ENCODE measurements at places on chromosomes 3 and 15.
A peak's percentile ranks its signal among the peaks of the same experiment; 100 is the strongest.

GRCh38 chr3:61053781-61054496, 197.3 kb downstream of the FHIT start:
- no peak for DNase-seq

DNA sequence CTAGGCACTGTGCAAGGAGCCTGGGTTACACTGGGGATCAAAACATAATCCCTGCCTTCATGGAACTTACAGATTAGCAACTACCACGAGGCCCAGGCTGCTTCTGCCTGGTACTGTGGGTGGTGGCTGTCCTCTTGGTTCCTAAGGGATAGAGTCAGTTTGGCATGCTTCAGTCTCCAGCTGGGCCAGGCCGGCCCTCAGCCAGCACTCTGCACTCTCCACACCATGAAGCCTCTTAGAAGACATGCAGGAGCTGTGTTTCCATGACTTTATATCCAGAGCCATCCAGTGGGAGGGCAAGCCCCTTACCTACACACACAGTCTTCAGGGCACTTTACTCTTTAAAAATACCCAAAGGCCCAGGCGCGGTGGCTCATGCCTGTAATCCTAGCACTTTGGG, 54.4 kb downstream of the ATP1B3 start:
- no peak for DNase-seq

GRCh38 chr15:79161837-79162508, 71.4 kb upstream of the RASGRF1 start:
- DNase-seq, result no peak

GRCh38 chr15:65328506-65329287, 24.2 kb downstream of the RNU5B-1 start:
- no peak for DNase-seq

DNA sequence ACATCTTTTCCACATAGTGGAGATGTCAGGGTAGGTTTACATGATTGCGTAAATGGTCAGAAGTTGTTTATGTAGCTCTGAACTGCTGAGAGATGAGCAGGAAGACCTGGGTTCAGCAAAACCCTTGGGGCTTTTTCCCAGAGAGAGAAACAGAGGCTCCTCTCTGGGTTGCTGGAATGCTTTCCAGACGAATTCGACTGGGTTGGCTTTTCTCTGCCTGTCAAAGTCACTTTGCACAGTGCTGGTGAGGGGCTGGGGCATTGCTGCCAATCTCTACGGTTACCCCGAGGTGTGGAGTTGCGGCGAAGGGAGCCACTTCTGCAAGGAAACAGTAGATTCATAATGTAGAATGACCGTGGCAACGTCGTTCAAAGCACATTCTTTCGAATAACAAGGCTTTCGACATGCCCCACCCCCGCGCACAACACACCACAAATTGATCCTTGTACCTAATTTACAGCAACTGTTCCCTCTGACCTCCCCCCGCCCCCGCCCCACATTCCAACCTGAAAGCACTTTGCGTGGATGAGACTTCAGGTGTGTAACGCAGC, 950 bp upstream of the CNTN4 start:
- DNase-seq, result no peak

GRCh38 chr3:133137042-133137996, 99.1 kb downstream of the TMEM108 start:
- DNase-seq, result no peak

DNA sequence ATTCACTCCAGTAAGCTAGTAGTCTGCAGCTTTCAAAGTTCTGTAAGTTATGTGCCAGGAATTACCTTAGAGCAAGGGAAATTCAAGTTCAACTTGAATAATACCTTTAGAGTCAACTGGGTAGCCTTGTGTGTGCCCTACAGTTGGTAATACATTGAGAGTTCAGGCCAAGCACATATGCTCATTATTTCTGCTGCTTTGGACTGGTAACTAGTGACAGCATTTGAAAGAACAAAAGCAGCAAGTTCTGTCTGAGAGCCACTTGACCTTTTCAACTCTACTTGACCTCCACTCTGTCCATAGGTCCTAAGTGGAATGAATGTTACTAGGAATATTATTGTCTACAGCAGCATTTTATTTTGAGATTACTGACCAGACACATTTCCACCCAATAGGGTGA, 723.5 kb downstream of the NLGN1 start:
- DNase-seq, result no peak

GRCh38 chr15:43440721-43441281, 52.2 kb downstream of the TP53BP1 start:
- DNase-seq, result peak; percentile 66

- no peak for DNase-seq
Measured at GRCh38 chr3:7760718-7761117, 740.9 kb upstream of the LMCD1 start.

GRCh38 chr15:75952525-75952924, 48.8 kb downstream of the FBXO22 start:
- DNase-seq, result no peak

GRCh38 chr3:54875596-54876268, 52.1 kb downstream of the LRTM1 start:
- no peak for DNase-seq

DNA sequence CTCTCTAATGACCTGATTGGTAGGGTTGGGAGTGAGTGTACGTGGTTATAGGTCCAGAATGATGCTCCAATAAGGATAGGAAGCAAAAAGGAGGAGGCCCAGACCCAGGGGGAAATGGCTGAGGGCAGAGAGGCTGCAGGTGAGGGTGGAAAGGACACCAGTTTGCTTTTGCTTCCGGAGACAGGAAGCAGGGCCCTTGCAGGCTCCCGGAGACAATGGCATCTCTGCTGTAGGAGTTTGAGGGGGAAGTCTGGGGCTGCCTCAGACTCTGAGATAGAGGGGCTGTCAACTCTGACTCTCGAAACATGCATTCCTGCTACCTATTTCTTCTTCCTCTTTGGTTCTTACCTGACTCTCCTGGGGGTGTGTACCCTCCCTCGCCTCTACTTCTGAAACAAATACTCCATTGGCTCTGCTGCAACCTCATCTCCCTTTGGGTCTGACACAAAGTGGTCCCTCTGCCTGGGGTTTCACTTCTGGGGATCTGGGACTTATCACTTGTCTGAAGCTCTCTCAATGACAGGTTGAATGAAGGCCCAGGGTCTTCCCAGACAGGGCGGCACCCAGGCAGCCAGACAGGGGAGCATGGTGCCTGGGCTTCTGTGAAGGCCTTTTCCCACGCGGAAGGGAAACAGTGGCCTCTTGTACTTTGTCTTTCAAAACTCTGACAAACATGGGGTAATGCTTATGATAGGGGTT, 61.5 kb downstream of the CHRD start:
- DNase-seq, result no peak

DNA sequence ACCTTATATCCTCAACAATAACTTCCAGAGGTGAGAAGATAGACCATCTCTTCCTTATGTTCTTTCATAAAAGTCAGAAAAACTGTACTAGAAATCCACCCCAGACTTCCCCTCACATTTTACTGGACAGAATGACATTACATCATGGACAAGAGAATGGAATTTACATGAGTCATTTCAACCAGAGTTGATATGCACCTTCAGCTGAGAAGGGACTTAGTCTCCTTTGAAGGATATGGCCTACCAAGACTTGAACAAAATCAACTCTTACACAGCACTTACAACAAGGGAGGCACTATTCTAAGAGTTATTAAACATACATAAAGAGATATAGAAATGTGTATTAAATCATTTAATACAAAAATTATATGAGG, 380.0 kb upstream of the DPH6 start:
- DNase-seq, result no peak

- DNase-seq, result no peak
Measured at GRCh38 chr3:189202583-189202982, 30.8 kb downstream of the TPRG1 start.

DNA sequence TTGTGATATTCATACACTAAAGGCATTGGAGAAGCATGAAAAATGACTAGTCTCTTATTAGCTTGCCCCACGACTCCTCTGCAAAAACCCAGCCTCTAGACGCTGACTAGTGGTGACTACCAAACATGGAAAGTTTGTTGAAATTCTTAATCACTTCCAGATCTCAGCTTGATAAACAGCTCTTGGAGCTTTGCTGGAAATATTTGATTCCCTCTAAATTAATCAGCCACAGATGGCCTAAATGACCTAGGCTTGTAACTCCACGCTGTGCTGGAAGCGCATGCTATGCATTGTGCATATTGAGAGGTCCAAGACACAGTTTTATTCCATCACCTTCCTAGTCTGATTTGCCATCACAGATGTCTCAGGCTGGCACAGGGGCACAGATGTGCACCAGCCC, 244.7 kb upstream of the ST8SIA2 start:
- no peak for DNase-seq

GRCh38 chr15:58249646-58250312, 111.6 kb downstream of the AQP9 start:
- DNase-seq, result no peak

DNA sequence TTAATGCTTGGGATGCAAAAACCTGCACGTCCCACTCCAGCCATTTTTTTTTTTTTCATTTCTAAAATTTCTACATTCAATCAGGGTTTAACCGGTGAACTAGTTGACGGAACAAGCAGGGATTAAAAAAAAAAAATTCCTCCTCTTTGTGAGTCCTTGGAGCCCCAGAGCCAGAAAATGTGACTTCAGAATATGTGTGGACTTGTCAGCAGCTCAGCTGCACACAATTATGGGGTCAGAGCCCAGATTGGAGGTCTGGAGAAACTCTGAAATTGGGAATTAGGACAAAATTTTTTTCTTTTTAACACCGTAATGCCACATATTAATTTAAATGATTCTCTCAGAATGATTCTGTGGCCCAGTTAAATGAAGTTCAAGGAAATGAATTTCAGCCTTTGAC, 921.0 kb upstream of the CFAP20DC start:
- DNase-seq, result no peak

DNA sequence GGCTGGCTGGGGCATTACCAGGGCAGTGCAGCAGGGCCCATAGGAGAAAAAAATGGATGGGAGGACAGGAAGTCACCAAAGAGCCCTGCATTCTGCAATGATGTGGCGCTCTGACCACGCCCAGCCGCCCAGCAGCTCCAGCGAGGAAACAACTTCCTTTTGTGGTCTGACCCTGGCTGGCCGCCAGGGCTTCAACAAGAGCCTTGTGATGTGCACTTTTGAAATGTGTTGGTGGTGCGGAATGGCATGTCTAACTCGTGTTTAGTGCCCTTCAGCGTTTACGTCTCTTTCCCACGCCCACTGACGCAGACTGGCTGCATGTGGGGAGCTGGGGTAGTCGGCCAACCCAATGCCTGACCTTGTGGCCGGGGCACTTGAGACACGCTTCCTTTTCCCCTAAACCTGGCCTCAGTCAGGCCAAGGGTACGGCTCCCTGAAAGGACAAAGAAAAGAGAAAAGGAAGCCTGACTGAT, 81.9 kb upstream of the CTNNB1 start:
- peak; percentile 7 for DNase-seq

- DNase-seq, result no peak
Measured at GRCh38 chr15:95298729-95299128, 1031.8 kb upstream of the NR2F2 start.

DNA sequence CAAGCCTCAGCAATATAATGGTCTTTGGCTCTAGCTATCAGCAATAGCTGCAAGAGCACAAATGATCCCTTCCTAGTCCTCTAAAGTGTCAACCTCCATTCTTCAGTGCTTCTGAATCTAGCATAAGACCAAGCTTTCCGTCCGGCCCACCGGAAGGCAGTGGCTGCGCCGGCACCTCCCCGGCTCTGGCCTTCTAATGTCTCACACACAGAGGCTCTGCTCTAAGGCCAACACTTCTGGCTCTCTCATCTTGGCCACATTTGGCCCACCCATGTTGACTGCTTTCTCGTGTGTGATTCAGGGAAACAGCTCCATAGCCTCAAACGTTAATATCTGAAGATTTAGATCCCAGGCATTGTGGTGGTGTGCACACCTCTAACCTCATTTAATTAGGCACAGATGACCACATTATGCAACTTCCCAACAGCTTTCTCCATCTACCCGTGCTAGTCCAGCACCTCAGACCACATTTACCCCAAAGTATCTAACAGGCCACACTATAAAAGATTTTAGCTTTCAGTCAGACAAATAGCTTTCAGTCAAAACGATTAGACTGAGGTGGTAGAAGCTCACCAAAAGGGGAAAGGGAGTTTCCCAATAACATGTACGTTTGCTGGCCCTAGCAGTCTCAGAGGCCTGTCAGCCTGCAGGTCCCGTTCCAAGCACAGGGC, 19.3 kb downstream of the SLC51A start:
- DNase-seq, result no peak

DNA sequence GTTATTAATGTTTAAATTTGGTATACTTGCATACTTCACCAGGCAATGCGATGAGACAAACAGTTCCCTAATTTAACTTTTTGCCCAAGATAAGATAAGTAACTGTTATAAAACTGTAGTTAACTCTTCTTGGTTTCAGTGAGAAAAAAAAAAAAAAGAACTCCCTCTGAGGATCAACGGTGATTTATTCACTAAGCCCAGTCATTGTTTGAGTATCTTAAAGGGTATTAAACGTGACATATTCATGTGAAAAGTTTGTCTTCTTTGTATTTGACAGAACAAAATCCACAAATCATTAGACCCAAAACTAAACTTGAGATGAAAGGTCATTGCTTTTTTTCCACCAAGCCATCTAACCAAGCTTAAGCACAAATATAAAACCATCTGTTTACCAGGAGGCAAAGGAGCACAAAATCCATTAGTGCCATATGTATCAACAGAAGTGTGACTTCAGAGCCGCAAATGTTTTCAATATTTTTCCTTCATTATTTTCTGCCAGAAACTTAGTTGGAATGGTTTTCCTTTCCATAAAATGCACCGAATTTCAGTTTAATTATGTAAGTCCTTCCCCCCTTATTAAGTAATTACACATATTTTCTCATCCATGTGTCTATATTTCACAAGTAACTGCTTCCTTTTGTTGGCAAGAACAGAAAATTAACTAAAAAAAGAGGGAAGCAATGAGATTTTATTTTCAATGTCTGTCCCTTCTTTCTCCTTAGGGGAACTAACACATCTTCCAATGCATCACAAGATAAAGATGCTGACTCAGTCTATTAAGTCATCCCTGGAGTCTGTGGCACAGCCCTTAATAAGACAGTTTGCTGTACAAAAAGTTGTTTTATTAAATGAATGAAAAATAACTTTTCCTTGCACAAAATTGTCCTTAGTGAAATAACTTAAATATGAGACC, 92.2 kb upstream of the RAP2B start:
- peak; percentile 63 for DNase-seq

DNA sequence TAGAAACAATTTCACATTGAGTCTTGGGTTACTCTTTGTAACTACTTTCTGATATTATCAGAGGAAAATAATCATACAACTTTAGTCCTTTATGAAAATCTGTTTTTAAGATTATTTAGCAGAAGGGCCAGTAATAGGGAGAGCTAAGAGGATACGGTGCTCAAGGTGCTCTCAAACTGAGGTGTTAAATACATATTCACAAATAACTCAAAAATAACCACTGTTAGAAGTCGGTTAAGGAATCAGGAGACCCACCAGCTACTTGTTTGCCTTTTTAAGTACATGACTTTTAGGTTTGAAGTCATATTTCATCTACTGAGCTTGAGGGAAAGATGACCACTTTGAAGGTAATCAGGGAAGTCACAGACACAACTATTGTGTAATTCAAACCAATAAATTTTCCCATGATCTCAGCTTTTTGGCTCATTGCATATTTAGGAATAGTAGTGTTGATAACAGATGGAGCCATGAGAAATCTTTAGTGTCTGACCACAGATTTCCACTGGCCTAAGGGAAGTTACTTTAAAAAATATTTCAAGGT, 1.4 kb upstream of the RSRC1 start:
- DNase-seq, result no peak
